ENCODE measurements at places on chromosomes 11 and 22.

GRCh38 chr11:73381589-73381988 is 5.4 kb downstream of the RELT start:
- no peak for DNase-seq

DNA sequence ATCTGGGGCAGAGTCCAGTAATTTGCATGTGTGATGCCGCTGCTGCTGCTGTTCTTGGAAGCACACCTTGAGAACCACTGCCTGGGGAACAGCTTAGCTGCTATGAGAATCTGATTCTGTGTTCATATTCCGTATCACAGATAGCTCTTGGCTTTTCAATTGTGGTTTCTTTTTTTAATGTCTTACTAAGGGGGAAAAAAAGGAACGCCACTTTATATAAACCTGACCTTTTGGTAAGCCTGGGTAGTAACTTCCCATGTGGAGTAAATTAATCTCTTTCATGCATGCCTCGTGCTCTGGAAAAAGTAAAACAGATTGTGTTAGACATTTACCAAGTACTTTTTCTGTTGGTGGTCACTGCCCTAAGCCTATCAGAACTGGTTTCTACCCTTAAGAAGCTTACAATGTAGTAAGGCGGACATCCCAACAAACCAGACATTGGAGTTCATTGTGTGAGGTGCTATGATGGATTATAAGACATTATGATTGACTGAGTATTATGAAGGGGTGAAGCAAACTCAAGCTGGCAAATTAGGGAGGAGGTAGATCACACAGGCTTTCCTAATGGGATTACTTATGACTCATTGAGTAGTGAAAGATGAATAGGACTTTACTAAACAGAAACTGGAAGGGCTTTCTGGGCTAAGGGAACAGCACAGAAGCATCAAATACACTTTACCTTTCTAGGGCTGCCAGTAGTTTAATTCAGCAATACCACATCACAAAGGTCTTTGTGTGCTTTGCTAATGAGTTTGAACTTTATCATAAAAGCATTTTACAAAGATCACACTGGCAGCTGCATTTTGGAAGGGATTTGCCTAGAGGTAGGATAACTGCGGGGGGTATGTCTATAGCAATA is 64.7 kb downstream of the MAML2 start:
- DNase-seq = peak; percentile 66

- peak; percentile 36 for DNase-seq
Observed at GRCh38 chr11:126853732-126854131, 146.8 kb downstream of the KIRREL3 start.

DNA sequence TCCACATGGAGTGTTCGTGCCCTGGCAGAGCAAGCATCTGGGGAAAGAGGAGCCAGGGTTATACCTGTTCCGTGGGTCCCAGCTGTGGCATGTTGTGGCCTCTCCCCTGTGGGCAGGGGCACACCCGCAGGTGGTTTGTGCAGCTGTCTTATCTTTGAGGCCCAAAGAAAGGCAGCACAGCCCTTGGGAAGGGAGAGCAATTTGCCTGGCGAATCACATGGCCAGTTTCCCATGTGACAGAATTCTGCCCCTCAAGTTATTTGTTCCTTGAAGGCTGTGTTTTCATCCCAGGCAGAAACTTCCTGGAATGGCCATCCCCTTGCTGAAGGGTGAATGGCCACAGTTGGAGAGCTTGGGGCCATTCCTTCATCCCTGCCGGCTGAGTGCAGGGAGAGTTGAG is 16.4 kb upstream of the COX8A start:
- DNase-seq = no peak

DNA sequence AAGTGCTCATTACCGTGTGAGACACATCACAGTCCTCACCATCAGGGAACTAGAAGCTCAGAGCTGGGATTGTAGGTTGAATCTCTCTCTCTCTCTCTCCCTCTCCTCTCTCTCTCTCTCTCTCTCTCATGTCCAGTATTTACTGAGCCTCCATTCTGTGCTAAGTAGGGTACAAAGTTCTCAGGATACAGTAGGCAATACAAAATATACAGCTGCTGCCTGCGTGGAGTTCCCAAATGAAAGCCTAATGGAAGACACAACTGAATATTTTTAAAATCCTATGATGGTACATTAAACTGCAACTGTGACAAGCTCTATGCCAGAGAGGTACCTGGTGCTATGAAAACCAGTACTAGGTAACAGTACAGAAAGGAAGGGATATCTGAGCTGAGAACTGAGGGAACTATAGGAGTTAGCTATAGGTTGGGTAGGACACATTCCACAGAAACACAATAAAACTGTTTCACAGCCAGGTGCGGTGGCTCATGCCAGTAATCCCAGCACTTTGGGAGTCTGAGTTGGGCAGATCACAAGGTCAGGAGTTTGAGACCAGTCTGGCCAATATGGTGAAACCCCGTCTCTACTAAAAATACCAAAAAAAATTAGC is 9.6 kb upstream of the PRG2 start:
- DNase-seq = no peak

DNA sequence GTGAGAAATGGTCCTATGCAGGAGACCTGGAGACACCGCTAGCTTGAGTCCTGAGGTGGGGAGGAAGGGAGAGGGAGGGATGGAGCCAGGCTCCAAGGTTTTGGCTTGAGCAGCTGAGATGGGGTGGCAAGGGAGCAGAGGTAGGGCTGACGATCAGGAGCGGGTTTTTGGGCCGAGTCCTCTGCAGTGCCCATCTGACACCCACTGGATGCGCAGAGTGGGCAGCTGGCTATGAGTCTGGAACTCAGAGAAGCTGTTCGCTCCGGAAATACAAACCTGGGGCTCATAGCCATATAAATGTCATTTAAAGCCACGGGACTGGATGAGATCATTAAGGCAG is 453 bp upstream of the MAFF start:
- DNase-seq = no peak

- DNase-seq = no peak
Observed at GRCh38 chr11:76878014-76878413, 17.3 kb downstream of the ACER3 start.
